ENCODE measurements at places on chromosomes 3 and 15.

DNA sequence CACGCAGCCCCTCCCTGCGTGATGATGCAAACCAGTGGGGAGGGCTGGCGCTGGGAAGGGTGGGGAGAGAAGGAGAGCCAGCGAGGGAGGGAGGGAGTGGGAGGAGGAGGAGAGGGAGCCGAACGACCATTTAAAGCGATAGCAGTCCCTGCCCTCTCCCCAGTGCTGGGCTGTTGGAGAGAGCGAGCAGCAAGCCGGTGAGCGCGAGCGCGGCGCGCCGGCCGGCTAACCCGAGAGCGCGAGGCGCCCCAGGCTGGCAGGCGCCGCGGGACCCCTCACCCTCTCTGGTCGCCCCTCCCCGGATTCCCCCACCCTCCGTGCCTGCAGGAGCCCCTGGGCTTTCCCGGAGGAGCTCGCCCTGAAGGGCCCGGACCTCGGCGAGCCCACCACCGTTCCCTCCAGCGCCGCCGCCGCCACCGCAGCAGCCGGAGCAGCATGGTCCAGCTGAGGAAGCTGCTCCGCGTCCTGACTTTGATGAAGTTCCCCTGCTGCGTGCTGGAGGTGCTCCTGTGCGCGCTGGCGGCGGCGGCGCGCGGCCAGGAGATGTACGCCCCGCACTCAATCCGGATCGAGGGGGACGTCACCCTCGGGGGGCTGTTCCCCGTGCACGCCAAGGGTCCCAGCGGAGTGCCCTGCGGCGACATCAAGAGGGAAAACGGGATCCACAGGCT lies at the start of gene GRM7:
Gene GRM7 (plus strand): TSS at position 162 of the 671 bp plus-strand sequence.
- DNase-seq, result no peak

DNA sequence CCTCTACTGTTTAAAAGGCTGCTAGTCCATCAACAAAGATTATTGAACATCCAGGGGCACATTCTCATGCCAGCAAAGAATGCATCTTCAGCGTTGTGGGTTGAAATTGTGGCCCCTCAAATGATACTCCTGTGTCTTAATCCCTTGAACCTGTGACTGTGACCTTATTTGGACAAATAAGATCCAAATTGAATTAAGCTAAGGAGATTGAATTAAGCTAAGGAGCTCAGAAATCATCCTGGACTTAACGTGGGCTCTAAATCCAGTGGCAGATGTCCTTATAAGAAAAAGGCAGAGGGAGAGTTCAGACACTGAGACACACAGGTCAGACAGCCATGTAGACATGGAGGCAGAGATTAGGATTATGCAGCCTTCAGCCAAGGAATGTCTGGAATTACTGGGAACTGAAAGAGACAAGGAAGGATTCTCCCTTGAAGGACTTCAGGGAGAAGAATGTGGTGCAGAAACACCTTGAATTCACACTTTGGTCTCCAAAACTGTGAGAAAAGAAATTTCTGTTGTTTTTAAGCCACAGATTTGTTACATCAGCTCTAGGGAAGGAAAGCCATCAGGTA lies 57.3 kb upstream of the SLC24A5 start:
- no peak for DNase-seq

- no peak for DNase-seq
Observed at GRCh38 chr3:110198717-110199587, 861.6 kb upstream of the DPPA4 start.

DNA sequence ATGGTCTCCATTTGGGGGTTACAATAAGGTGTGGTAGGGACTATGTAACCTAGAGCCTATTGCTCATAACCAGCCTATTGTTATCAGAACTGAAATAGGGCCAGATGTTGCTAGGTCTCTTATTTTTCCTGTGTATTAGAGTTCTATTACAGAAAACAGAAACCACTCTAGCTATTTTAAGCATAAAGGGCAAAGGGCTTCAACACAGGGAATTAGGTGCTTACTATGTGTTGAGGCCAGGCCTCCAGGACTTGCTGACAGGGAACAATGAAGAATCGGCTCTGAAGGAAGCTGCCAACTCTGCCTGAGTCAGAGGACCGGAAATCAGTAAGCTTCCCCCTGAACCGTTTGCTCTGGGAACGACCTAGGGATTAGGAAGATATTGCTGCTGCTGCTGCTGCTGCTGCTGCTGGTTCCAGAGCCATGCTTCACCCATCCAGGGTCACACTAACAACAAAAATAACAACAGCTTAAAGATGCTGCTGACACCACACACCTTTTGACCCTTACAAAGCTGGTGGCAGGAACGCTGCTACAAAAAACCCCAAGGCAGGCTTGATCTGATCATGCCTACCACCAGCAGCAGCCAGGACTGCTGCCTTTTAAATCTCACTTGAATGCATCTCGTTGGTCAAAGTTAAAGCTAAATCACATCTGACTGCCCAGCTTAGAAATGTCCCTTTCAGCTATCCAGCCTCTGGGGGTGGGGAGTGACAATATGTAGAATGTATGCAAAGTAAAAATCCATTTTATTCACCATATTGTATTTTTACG lies 276.9 kb upstream of the IL12A start:
- no peak for DNase-seq

- no peak for DNase-seq
Observed at GRCh38 chr3:190505381-190506003, 8.4 kb upstream of the IL1RAP start.

- DNase-seq, result no peak
Observed at GRCh38 chr3:192229866-192230265, 497.5 kb downstream of the FGF12 start.

DNA sequence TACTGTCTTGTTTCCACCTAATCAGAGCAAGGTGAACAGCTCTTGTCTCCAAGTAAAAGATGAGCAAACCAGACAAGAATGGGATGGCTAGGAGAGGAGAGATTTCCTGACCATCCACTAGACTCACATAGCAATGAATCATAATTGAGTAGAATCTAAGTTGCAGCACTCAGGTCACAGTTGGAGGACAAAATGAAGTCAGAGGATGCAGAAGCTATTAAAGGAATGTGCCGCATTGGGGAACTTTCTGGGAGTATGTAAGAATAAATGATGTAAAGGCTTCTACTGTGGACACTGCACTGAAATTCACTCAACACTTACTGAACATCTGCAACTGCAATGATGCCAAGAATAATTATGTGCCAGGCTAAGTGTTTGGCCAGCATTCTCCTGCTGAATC lies 217.4 kb upstream of the WNT5A start:
- no peak for DNase-seq

DNA sequence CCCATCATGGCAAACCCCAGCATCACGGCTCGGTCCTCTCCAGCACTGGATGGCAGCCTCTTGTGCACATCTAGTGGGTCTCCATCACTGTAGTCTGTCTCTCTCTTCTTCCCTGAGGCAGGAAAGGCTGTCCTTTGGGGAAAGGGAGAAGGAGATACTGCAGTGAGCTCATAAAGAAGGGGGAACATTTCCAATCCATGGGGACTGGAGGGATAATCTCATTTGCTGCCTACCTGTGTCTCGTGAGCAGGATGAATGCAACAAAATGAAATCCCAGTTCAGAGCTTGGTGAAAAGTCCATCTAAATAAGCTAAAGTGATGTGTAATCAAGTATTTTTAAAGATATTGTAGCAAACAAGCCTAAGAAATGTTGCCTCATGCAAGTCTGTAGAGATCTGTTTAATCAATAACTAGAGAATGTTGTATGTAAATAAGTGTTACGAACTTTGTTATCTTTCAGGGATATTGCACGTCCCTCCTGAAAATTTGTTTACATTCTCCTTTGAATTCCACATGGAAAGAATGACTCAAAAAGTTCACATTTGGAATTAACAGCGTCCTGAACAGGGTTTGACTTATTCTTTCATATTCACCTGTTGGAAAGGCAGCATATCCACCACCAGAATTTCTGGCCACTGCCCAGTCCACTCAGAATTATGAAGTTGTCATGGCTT lies at the start of gene KCNMB3:
Gene KCNMB3 (minus strand): TSS at position 312 of the 674 bp plus-strand sequence. CDS start 124 bp downstream, at position 188.
- no peak for DNase-seq

DNA sequence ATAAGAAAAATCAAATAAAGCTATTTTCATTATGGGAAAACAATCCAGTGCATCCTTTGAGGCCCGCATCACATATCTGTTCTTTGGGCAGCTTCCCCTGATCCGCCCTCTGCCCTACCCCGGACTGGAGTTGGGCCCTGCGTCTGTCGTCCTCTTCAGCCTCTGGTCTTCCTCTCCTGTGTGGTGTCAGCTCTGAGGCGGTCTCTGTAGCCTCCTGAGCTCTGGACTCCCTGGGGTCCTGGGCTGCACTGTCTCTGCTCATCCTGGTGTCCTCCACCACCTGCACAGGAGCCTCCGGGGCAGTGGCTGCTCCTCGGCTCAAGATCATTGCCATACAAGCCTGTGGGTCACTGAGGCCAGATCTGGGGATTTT lies 7.4 kb upstream of the SNX22 start:
- no peak for DNase-seq

DNA sequence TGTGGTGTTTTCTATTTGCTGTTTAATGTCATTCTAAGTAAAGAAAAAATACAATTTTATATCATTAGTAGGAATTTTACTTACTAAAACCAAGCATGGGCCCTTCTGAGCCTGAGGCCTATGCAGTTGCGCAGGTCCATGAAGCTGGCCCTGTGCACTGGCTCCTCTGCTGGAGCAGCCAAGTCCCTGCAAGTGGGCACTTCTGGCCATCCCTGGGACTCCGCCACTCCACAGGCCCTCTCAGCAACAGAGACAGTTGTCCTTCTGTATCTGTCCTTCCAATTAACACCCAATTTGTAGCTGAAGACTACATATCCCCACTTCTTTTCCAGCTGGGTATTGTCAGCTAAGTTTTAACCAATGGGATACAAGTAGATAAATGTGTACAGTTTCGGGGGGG lies 49.9 kb upstream of the RYK start:
- DNase-seq, result no peak

DNA sequence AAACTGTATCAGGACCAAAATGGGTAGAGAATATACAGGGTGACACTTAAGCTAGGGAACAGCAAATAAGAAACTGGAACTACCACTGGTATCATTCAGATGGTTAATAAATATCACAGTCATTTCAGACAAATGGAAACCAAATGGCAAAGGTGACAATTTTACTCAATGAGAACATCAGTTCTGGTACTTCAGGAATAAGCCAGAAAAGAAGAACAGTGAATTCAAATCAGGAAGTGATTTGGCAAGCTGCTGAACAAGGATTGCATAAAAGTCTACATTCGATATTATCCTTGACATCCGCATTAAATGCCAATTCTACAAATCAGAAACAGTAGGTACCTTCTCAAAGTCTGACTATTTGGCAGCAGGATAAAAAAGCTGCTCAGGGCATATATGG lies 23.5 kb upstream of the STIMATE start:
- no peak for DNase-seq

DNA sequence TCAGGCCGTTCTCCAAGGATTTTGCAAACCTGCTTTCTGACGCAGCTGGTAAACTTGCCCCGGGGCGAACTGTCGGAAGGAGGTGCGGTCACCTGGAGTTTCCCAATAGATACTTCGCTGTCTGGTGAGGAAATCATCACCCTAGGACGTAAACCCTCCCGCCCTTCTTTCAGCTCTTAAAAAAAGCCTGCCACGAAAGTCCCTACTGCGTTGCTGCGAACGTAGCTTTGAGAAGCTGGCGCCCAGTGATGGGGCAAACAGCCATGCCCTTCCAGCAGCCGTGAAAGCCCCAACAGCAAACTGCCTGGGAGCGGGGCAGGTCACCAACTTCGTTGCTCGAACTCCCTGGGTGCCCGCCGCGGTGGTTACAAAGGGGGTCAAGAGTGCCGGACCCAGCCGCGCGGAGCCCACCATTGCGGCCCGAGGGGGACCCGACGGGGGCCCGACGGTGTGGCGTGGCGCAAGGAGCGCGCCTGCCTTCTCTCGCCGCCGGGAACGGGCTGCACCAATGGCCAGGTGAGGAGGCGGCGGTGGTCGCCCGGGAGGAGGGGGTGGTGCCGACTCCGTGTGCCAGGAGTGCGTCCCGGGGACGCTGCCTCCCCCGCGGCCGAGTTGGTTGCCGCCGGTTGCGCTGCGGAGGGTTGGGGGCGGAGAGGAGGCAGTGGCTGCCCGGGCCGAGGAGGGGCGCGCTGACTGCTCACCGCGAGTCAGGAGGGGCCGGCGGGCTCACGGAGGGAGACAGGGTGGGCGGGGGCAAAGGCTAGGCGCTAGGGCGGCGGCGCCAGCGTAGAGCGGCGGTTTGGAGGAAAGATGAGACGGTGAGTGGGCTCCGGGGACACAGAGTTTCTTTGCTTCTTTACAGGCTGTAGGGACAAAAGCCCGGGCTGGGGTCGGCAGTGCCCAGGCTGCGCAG lies at the start of gene PHLDB2:
Gene PHLDB2 (plus strand): TSS at position 205 of the 913 bp plus-strand sequence. CDS start 24,813 bp downstream, outside the sequence.
- no peak for DNase-seq

DNA sequence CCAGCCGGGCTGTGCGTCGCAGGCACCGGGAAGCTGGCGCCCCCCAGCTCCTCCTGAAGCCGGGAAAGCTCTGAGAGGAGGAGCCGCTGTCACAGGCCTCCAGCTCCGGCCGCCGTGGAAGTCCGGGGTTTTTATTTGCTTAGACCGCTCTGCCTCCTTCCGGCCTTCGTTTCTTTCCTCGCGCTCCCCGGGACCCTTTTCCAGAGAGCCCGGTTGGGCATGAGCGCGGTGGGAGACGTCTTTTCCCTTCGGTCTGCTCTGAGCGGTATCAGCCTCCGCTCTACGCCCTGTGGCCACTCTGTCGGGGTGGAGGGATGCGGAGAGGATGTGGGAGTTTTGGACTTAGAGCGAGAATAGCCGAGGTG lies 559 bp downstream of the SENP5 start:
- no peak for DNase-seq

Data from KG1 (cell line).